Lung (tissue), 17 donors: ENCODE measurements at places on chromosomes 5 and 9.
A peak's percentile ranks its signal among the peaks of the same experiment; 100 is the strongest.

DNA sequence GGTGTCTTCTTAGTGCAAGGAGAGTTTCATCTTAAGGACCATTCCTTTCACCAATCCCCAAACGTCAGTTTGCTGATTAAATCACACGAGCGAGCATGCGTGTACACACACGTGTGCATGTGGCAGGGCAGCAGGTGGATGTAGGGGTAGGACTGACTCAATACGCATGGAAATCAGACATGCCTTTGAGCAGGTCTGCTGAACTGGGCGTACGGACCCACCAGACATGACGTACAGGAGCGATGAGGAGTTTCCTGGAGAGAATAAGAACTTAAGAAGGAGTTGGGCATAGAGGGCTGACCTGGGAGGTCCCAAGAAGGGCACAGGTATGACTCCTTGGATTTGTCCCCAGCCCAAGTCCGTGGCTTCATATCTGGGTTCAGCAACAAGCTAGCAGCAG, 170.0 kb downstream of the FGF18 start:
- no peak for DNase-seq

DNA sequence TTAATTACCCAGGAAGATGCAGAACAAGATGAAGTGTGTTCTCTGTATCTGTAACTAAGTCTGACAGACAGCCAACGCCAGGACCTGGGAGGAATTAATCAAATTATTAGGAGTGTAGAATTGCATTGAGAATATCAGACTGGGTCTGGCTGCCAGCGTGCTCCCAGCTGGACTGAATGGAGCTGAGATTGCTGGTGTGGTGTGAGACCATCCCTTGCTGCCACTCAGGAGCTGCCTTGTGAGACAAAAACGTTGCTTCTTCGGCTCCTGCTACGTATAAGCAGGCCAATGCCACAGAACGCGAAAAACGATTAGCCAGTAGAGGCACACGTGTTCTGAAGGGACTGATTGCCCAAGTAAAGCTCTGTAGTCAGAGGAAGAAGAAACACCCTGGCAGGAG, 66.8 kb downstream of the AMBP start:
- no peak for DNase-seq

DNA sequence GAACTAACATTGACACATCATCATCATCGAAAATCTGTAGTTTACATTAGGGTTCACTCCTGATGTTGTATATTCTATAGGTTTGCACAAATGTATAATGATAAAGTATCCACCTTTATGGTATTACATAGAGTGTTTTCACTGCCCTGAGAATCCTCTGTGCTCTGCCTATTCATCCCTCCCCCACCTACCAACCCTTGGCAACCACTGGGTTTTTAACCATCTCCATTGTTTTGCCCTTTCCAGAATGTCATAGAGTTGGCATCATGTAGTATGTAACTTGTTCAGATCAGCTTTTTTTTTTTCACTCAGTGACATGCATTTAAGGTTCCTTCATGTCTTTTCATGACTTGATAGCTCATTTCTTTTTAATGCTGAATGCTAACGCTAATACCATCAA, 106.0 kb downstream of the ARHGEF28 start:
- DNase-seq = no peak

DNA sequence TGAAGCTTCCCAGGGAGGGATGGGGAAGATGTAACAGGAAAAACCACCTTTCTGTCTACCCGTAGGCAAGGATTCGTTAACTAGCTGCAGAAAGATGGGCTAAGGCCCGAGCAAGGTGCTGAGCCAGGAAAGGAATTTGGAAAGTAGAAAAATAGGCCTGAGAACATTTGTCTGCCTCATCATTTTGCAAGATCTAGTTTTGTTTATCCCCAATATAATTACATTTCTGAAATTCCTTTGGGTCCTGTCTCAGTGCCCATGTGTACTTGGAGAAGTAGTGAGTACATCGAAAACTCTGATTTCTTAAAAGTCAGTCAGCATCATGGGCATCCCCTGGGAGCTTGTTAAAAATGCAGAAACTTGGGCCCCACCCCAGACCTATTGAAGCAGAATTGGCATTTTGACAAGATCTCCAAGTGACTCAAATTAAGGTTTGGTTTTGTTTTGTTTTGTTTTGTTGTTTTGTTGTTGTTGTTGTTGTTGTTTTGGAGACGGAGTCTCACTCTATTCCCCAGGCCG, 52.1 kb upstream of the CEMIP2 start:
- no peak for DNase-seq

DNA sequence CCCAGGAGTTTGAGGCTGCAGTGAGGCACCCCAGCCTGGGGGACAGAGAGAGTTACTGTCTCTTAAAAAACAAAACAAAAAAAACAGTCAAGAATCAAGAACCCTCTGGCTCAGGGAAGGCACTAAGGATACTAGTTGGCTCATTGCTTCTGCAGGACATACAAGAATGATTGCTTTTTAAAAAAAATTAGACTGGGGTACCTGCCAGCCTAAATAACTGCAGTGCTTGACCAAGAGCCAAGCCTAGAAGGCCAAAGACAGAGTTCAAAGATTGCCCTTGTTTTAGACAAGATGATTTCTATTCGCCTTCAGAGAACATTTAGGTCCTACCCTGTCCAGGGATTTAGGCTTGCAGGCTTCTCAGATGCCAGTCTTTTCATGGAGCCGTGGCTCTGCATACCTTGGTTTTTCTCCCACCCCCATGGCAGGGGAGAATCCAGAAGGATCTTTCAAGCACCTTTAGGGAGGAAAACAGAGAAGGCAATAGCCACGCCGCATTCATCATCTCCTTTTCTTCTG, 93.7 kb upstream of the IL6ST start:
- DNase-seq = no peak

- no peak for DNase-seq
Measured at GRCh38 chr5:126235628-126236027, 187.6 kb upstream of the GRAMD2B start.

GRCh38 chr5:9438596-9439354, 107.1 kb downstream of the SEMA5A start:
- DNase-seq = no peak

DNA sequence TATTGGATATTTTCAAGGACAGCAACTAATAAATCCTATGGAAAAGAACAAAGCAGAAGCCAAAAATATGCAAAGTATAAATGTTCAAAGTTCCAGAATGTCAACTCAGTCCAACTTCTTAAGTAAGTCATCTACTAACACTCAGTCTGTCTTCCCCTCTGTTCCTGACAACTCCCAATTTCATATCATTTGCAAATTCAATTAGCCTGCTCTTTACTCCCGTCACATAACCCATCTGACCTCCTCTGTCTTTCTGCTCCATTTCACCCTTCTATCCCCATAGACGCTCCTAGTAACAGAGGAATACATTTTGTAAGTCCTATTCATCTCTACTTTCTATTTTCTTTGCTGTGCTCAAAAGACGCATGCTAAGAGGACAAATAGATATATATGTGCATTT, 659.8 kb upstream of the MEF2C start:
- peak; percentile 66 for DNase-seq

- no peak for DNase-seq
Measured at GRCh38 chr5:57839025-57839424, 356.4 kb upstream of the ACTBL2 start.

DNA sequence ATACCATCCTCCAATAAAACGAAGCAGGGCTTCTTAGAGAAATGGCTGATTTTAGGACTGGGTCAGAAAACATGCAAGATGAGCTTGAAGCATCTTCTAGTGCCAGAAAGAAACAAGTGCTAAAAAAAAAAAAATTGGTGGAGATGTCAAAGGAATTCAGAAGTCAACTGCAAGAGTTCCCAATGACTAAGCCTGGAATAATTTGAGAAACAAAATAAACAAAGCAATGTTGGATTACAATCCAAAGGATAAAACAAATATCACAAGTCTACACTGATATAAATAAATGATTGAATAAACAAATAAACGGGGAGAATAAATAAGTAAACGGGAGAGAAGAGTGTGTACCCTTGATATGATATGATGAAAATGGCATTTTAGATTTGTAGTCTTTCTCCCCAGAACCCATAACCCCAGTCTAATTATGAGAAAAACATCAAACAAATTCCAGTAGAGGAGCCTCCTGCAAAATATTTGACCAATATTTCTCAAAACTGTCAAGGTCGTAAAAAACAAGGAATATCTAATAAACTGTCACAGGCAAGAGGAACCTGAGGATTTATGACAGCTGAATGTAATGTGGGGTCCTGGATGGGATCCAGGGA, 63.5 kb upstream of the CCL21 start:
- DNase-seq = no peak

- peak; percentile 31 for DNase-seq
Measured at GRCh38 chr9:23587433-23587832, 238.6 kb downstream of the ELAVL2 start.

DNA sequence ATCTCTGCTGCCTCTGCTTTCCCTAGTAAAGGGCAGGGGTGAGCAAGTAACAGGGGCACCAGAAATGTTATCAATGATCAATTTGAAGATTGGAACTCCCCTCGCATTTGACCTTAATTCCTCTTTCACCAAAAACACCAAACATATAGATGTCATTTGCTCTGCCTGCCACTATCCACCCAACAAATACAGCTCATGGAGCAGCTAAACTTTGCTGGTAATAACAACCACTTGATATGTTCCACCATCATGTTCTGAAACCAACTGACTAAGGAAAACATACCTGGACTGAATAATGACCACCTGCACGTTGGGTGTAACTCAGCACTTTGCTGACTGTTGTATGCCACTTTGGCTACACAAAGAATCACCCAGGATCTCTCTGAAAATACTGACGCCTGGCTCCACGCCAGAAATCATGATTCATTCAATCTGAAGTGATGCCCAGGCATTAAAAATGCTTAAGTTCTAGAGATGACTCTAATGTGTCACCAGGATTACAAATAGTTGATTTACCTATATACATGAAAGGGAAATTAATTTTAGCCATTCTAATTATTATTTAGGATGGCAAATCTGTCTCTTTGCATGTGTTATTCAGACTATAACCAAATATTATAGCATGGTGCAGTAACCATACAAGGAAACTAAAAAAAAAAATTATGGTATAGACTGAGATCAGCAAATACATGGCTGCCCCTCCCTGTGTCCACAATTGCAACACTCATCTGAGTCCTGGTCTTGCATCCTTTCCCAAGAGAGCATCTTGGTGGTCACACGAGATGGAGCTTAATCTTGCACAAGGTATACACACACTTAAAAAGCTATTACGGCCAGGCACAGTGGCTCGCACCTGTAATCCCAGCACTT, 43.1 kb upstream of the TTC39B start:
- DNase-seq = no peak

GRCh38 chr5:80439213-80439612, 31.3 kb downstream of the ZFYVE16 start:
- DNase-seq = no peak

DNA sequence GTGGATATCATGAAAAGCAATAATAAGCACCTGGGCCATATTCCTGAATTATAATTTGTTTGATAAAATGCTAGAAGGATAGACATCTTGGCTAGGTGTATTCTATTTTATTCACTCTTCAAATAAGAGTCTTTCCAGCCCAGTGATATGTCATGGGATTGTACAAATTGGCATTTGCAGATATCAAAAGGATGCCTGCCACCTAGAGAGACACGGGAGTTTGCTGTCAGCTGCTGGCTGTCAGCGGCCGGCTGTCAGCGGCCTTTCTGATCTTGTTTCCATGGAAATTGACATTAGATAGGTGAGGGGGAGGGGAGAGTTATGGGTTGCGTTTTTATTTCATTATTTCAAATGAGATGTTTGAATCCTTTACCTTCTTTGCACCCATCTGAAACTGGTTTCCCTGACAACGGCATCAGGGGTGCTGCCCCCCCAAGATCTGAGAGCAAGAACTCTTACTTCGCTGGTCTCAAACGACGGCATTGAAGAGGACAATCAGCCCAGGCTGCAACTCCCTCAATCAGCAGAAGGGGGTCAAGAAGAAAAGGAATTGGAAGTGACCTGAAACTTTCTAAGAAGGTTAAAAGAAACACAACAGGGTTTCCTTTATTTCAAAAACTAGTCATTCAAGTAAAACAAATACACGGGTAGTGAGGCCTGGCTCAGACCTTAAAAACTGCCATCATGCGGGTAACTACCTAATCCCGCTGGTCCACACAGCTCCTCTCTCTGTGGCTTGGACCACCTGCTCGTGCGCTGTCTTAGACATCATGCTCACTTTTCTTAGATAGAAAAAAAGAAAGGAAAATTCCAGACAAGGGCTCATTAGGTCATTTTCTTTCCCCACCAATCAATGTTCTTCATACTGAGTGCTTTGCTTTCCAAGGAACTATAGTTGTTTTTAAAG, 115.7 kb downstream of the TLE1 start:
- no peak for DNase-seq

DNA sequence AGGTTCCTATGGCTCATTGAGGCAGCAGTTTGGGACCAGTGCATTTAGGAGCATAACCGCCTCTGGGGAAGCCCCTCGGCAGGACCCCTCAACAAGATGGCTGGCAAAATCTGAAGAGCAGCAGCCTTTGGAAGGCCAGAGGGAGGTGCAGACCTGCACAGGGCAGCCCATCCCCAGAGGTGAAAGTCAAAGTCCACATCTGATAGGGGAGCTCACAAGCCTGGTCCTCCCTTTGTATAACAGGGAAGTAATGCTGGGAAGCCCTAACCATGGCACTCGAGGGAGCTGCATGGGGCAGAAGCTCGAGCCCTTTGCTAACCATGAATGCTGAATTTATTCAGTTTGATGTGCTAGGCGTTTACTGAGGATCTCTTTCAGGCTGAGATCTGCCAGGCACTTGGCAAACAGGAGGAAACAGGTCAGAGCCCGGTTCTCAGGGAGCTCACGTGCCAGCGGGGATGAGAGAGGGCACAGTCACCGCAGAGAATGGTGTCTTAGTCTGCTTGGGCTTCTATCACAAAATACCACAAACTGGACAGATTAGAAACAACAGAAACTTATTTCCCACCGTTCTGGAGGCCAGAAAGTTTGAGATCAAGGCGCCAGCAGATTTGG, 114.1 kb downstream of the GABBR2 start:
- no peak for DNase-seq

DNA sequence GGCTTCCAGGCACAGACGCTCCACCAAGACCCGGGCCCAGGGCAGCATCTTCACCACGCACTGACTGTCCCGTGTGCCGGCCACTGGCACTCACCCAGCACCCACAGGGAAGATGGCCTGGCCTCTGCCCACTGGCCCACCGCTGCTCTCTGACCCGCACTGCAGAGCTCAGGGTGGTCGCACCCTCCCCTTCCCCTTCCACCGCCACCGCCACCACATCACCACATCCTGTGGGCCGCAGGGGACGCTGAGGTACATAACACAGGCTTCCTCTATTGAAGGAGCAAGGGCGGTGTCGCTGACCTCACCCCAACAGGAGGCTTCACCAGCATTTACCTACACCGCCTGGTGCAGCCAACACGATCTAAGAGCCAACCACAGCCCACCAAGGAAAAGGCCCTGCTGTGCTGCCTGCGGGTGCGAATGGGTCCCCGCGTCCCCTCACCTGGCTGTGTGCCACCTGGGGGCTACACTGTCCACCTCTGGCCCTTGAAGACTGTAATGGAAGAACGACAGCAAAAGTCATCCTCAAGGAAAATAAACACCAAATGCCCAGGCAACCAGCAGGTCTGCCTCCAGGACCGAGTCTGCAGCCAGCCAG, 101.8 kb downstream of the CAMSAP1 start:
- no peak for DNase-seq

- DNase-seq = no peak
Measured at GRCh38 chr9:137115394-137116026, 977 bp upstream of the DPP7 start.
